ENCODE measurements at places on chromosomes 7 and 10. TPM values are rescaled to one million over a fixed set of nuclear protein-coding genes. Genes with fewer than 3 reads are reported as not detected.

GRCh38 chr10:129373718-129374117 lies 93.3 kb upstream of the MGMT start:
- H3K27me3 ChIP-seq, result 0 out of 2 replicates have a peak, but pooled peaks cover 2% of the 10 kb centered on the region
- no peak overlapping the region for H3K27ac ChIP-seq
- H3K4me1 ChIP-seq, result no peaks in the 10 kb centered on the region
- no peaks in the 10 kb centered on the region for H3K36me3 ChIP-seq
- H3K4me3 ChIP-seq, result no peak overlapping the region

GRCh38 chr10:13536674-13537366 lies 8.0 kb upstream of the BEND7 start:
- DNase-seq, result peak; percentile 16
- H3K36me3 ChIP-seq, result no peaks in the 10 kb centered on the region
- no peaks in the 10 kb centered on the region for H3K27me3 ChIP-seq
- no peaks in the 10 kb centered on the region for H3K4me1 ChIP-seq

DNA sequence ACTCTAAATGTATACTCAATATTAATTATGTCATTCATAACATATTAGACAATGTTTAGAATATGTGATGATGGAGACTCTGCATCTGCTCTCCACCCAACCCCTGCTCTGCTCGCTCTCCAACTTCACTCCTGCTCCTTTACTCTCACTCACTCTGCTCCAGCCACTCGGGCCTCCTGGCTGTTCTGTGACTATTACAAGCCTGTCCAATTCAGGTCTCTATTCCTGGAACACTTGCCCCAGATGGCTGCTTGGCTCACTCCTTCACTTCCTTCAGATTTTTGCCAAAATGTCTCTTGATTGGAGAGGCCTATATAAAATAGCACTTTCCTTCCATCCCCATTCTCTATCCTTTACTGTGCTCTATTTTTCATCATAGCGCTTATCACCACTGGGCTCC lies 84.8 kb downstream of the HBP1 start:
- H3K27ac ChIP-seq, result no peak overlapping the region
- no peak overlapping the region for H3K4me3 ChIP-seq
- no peak for DNase-seq
- no peaks in the 10 kb centered on the region for H3K27me3 ChIP-seq
- no peaks in the 10 kb centered on the region for H3K4me1 ChIP-seq

- H3K4me1 ChIP-seq, result no peaks in the 10 kb centered on the region
- H3K4me3 ChIP-seq, result no peak overlapping the region
- no peaks in the 10 kb centered on the region for H3K27me3 ChIP-seq
- no peak for DNase-seq
- H3K27ac ChIP-seq, result no peak overlapping the region
Observed at GRCh38 chr10:128001849-128002248, 94.9 kb downstream of the PTPRE start.

DNA sequence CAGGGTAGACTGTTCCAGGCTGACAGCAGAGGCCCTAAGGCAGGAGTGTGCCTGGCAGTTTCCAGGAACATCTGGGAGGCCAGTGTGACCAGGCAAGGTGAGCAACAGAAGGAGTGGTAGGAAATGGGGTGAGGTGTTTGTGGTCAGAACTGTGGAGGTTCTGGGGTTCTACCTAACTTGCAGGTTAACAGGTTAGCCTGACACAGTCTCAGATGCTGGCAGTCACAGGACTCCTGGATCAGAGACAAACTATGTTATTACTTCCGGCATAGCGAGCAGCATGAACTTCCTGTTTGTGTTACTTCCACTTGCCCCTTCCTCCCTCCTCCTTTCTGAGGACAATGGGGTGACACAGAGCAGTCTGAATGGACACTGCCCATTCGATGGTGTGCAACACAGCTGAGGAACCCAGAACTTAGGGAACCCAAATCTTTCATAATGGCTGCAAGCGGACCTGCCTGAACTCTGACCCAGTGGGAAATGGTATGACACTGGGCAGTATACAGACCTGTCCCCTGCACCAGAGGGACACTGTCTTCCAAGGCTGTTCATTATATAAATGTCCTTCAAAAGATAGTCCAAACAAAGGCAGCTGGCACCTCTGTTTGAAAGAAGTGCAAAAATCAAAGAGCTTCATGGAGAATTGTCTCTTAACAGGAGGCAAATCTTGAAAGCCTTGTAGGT lies 3.9 kb upstream of the SAR1A start:
- peaks cover 8% of the 10 kb centered on the region for H3K4me1 ChIP-seq
- DNase-seq, result no peak
- H3K36me3 ChIP-seq, result no peaks in the 10 kb centered on the region
- no peak overlapping the region for H3K4me3 ChIP-seq

DNA sequence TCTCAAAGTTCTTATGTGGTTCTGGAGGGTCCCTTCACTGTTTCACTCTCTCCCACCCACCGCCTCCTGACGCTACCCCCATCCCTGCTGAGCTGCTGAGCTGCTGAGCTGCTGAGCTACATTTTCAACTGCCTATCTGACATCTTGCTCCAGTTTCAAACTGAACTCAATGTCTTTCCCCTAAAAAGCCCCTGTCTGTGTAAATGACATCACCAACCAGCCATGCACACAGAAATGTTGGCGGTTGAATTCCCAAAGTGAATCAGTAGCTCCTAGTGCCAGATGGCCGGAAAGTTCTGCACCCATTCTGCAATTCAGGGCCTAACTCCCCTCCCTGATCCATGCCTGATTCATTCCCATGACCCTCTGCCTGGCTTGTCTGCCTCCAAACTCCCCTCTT lies 71.2 kb downstream of the WNT2 start:
- peaks cover 4% of the 10 kb centered on the region for H3K4me1 ChIP-seq
- no peak overlapping the region for H3K4me3 ChIP-seq
- no peak overlapping the region for H3K27ac ChIP-seq
- no peaks in the 10 kb centered on the region for H3K36me3 ChIP-seq
- peak; percentile 35 for DNase-seq

GRCh38 chr10:103054621-103055020 lies 136.5 kb downstream of the CNNM2 start:
- no peaks in the 10 kb centered on the region for H3K36me3 ChIP-seq
- H3K27me3 ChIP-seq, result no peaks in the 10 kb centered on the region
- no peak overlapping the region for H3K27ac ChIP-seq
- no peak overlapping the region for H3K4me3 ChIP-seq
- DNase-seq, result no peak
- no peaks in the 10 kb centered on the region for H3K4me1 ChIP-seq

DNA sequence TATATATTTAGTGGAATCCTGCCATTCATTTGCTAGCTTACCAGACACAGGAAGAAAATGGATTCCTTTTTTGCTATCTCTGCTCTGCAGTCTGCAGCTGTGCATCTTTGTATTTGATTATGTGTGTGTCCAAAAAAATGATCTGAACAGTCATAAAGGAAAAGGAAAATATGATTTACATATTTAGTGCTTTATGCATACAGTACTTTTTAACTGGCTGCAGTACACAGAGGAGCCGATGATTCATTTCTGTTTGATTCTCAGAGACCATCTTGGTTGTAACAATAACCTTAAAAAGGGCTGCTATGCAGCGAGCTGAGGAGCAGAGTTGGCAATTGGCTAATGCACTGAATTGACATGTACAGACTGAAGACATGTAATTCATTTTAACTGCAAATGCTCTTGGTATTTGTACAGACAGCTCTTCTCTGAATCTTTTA lies 151.3 kb upstream of the FZD1 start:
- no peak overlapping the region for H3K4me3 ChIP-seq
- H3K4me1 ChIP-seq, result no peaks in the 10 kb centered on the region
- no peak overlapping the region for H3K27ac ChIP-seq
- DNase-seq, result no peak

- no peaks in the 10 kb centered on the region for H3K36me3 ChIP-seq
- no peak overlapping the region for H3K4me3 ChIP-seq
- no peaks in the 10 kb centered on the region for H3K27me3 ChIP-seq
- no peak overlapping the region for H3K27ac ChIP-seq
- no peaks in the 10 kb centered on the region for H3K4me1 ChIP-seq
- no peak for DNase-seq
Observed at GRCh38 chr10:74953214-74953613, 126.8 kb downstream of the KAT6B start.

DNA sequence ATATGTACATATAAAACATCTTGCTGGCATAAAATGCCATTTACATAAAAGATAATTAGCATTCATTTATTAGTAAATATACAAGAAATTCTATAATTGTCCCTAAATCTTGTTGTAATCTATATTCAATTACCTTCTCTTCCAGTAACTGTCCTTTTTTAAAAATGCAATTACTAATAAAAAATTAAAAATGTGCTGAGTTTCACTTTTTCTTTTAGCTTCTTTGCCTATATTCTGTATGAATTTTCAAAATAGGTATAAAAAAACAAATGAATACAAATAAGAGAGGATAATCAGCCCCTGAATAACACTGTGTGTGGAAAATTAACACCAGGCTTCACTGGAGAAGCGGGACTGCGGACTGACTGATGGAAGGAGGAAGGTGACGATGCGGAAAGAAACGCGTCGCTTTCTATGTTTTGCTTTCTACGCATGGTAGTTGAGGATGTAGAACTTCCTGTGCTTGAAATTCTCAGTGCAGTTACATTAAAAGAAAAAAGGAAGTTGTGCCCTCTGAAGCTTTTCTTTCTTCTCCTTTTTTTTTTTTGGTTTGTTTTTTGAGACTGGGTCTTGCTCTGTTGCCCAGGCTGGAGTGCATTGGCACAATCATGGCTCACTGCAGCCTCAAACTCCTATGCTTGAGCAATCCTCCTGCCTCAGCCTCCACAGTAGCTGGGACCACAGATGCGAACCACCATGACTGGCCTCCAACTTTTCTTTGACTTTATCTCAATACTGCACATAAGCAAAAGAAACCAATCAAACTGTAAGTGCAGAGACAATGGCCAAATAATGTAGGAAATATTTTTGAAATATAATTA lies 7.4 kb upstream of the ZMYND11 start:
- no peaks in the 10 kb centered on the region for H3K4me1 ChIP-seq
- H3K27me3 ChIP-seq, result no peaks in the 10 kb centered on the region
- DNase-seq, result peak; percentile 65
- peak overlapping the region; percentile 43 for H3K27ac ChIP-seq

DNA sequence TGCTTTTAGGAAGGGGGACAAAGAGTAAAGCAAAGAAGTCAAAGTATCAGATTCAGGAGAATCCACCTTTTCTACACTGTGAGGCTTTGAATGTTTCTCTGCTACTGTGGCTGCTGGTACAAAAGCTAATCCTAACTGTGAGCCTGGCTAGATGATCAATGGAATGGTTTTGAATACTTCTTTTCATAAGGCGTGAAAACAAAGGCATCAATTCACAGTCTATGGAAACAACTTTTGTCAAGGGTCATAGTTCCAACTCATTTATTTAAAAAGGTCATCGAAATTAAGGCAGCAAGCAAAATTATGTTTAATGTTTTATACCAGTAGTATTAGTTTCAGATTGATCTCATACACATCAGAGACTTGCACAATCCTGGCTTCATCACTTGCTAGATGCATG lies 118.1 kb downstream of the CTTNBP2 start:
- H3K27ac ChIP-seq, result no peak overlapping the region
- H3K36me3 ChIP-seq, result no peaks in the 10 kb centered on the region
- no peak for DNase-seq
- no peaks in the 10 kb centered on the region for H3K4me1 ChIP-seq
- no peak overlapping the region for H3K4me3 ChIP-seq

DNA sequence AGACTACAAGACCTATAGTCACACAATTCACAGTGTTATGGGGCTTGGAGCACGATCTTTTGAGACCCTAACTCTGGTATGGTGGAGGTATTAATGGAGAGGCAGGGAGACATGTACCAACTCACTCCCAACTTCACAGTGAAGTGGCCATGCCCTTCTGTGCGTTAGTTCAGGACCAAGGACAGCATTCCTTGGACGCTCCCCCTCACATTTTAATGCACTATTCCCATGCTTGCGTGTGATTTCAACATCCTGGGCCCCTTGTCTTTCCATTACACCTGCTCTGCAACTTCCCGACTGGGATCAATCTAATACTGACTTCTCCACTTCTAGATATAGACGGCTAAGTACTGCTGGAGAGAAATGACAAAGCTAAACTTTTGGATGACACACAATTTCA lies 72.7 kb downstream of the PLCE1 start:
- no peak for DNase-seq
- H3K27ac ChIP-seq, result no peak overlapping the region
- no peaks in the 10 kb centered on the region for H3K36me3 ChIP-seq
- H3K4me3 ChIP-seq, result no peak overlapping the region

- H3K4me1 ChIP-seq, result no peaks in the 10 kb centered on the region
- no peaks in the 10 kb centered on the region for H3K36me3 ChIP-seq
- H3K27ac ChIP-seq, result no peak overlapping the region
Observed at GRCh38 chr10:79883986-79884385, 57.4 kb downstream of the NUTM2E start.

DNA sequence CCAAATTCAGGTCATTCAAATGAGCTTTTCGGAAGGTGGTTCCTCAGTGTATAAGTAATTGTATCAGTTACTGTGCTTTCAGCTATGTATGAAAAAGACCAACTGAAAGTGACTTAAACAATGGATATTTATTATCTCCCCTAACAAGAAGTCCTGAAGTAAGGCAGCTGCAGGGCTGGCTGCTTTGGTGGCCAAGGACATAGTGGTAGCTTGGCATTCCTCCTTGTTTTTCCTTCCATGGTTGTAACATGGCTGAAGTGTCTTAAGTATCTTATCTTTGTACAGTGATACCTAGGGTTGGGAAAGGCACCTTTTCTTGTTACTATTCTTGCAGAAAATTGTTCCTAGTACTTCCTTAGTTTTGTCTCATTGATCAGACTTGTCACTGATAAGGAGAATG lies 21.4 kb downstream of the EXOC4 start:
- peaks cover 11% of the 10 kb centered on the region for H3K36me3 ChIP-seq
- H3K4me3 ChIP-seq, result no peak overlapping the region
- no peaks in the 10 kb centered on the region for H3K4me1 ChIP-seq
- H3K27ac ChIP-seq, result no peak overlapping the region

- H3K27ac ChIP-seq, result no peak overlapping the region
- no peaks in the 10 kb centered on the region for H3K27me3 ChIP-seq
Observed at GRCh38 chr7:28389504-28390395, 22.6 kb upstream of the CREB5 start.

- no peak overlapping the region for H3K27ac ChIP-seq
- no peaks in the 10 kb centered on the region for H3K36me3 ChIP-seq
- no peak overlapping the region for H3K4me3 ChIP-seq
- no peaks in the 10 kb centered on the region for H3K27me3 ChIP-seq
- DNase-seq, result no peak
Observed at GRCh38 chr10:129871966-129872365, 92.1 kb downstream of the EBF3 start.

DNA sequence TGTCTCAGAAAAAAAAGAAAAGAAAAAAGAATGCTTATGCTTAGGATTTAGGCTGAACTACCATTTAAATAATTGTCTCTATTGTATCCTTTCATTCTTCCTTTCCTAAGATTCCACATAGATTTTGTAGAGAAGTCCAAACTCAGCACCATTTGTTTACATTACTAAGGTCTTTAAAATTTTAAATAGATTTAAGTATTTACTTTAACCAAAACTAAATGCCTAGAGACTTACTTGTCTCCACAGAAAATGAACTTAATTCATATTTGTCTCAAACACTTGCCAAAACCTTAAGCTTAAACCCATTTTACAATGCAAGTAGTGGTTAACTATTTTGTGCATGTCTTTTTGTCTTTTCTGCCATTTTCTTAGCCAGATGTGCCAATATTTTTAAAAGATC lies 54.1 kb upstream of the ABI1 start:
- DNase-seq, result no peak
- no peak overlapping the region for H3K4me3 ChIP-seq
- no peaks in the 10 kb centered on the region for H3K4me1 ChIP-seq
- H3K27ac ChIP-seq, result no peak overlapping the region

FZD8 gene
- total RNA-seq, result 0.37 TPM

WIPF3 gene
- not detected for total RNA-seq

ATP6V0A4 gene
- not detected for total RNA-seq

CDNF gene
- 1.0 TPM for total RNA-seq

PCDH15 gene
- total RNA-seq, result 0.05 TPM

DOCK1 gene
- total RNA-seq, result 0.18 TPM

ZPBP gene
- not detected for total RNA-seq

NOS3 gene
- total RNA-seq, result 0.32 TPM

PKD2L1 gene
- 0.08 TPM for total RNA-seq

GFRA1 gene
- total RNA-seq, result 0.05 TPM

SCRN1 gene
- total RNA-seq, result 67.6 TPM
